ENCODE measurements at places on chromosomes 1 and 21. TPM values are rescaled to one million over a fixed set of nuclear protein-coding genes. Genes with fewer than 3 reads are reported as not detected.

- DNase-seq: no peak
These were observed 29.6 kb downstream of the CXADR start for GRCh38 chr21:17542371-17543011.

DNA sequence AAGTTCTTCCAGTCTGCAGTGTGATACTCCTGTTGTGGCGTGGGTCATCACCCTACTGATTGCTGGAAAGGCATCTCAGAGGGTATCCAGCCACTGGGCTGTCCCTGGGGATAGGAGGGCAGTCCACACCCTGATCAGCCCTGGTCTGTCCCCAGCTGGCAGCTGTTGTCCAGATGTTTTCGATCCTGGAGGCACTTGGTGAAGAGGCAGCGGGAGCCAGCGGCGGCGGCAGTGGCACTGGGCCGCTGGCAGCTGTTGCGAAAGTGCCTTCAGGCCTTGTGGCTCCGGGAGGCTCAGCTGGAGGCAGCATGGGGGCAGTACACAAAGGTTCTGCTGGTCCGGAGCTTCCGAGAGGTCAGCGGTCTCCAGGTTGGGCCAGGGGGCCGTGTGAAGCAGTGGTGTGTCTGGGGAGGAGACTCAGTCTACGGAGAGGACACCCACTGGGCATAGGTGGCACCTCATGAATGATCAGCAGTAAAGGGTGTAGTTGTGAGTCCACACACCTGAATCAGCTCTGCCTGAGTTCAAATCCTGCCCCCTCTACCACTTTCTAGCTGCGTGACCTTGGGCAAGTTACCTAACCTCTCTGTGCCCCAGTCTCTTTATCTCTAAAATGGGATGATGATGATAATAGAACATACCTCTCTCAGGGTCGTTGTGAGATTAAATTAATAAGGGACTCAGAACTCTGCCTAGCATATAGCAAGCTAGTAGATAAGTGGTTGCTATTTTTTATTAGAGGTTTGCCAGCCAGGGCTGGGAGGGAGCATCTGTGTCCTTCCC lies 6.1 kb downstream of the C1orf167 start:
- DNase-seq: peak; percentile 59

- no peak for DNase-seq
These were observed 254.3 kb downstream of the ZNF648 start for GRCh38 chr1:181807251-181807650.

DNA sequence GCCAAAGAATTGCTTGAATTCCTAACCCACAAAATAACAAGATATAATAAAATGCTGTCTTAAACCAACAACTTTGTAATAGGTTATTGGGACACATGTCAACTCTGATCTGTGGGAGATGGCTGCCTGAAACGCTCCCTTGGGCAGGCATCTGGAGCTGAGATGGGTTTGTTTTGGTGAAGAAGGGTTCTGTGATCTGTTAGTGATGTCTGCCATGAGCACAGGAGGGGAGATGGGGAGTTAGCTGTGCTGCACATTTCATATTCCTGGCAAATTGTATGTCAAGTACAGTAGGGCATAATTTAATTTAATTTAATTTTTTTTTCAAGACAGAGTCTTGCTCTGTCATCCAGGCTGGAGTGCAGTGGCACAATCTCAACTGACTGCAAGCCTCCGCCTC lies 34.2 kb upstream of the IFNLR1 start:
- no peak for DNase-seq

- DNase-seq: no peak
These were observed 1.1 kb upstream of the SLC2A5 start for GRCh38 chr1:9070486-9070885.

The MANEAL gene
- 5.6 TPM for total RNA-seq

- DNase-seq: no peak
These were observed 2.6 kb downstream of the IKBKE start for GRCh38 chr1:206472886-206473285.

GRCh38 chr21:45209685-45210284 lies 77.9 kb downstream of the POFUT2 start:
- DNase-seq: no peak

The CCDC27 gene
- total RNA-seq: not detected

DNA sequence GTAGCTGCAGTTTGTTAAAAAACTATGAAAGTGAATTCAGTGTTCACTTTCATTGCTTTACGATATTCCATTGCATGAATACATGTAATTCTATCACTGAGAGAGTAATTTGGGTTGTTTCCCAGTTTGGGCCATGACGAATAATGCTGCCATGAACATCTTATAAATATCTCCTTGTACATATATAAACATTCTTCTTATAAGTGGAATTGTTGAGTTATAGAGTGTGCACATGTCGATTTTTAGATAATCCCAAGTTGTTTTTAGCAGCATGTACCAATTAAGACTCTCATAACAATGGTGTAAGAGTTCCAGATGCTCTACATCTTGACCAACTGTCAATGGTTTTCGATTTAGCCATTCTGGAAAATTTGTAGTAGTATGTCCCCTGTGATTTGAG lies 40.9 kb downstream of the ALG6 start:
- DNase-seq: no peak

DNA sequence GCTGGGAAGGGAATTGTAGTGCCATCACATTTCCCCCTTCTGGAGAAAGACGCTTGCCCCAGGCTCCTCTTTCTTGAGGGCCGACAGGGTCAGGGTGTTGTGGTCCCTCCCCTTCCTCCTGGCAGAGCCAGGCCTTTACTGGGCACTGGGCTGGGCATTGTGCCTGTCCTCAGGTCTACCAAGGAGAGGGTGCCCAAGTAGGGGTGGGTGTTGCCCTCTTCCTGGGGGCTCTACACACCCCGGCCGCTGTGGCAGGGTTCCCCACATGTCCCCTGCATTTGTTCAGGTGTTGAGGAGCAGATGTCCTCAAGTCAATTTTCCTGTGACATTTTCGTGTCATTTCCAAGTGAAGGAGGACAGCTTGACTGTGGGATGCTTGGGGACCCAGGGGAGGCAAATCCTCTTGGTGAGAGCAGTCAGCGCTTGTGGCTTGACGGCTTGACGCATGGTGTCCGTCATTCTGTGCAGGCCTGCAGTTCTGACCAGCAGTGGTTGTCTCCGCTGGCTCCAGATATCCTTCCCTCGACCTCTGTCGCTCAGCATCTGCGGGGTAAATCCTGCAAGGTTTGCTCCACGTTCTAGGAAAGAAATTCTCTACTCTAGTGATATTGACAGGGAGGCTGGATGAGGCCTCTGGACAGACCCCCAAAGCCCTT lies 181.9 kb upstream of the VAMP3 start:
- no peak for DNase-seq

GRCh38 chr1:46193984-46194570 lies 4.2 kb downstream of the POMGNT1 start:
- no peak for DNase-seq

The PLPPR5 gene
- 0.20 TPM for total RNA-seq

GRCh38 chr1:73804935-73805334 lies 393.0 kb downstream of the LRRIQ3 start:
- DNase-seq: no peak

GRCh38 chr1:192311281-192311680 lies 5.5 kb upstream of the RGS21 start:
- DNase-seq: no peak

GRCh38 chr21:46424621-46425020 lies 34.1 kb upstream of the DIP2A start:
- no peak for DNase-seq

- DNase-seq: peak; percentile 66
These were observed 55.3 kb downstream of the CDC7 start for GRCh38 chr1:91555821-91556531.

The NLRP3 gene
- total RNA-seq: 3.1 TPM

- no peak for DNase-seq
These were observed 34.7 kb upstream of the KHDRBS1 start for GRCh38 chr1:31978843-31979400.

DNA sequence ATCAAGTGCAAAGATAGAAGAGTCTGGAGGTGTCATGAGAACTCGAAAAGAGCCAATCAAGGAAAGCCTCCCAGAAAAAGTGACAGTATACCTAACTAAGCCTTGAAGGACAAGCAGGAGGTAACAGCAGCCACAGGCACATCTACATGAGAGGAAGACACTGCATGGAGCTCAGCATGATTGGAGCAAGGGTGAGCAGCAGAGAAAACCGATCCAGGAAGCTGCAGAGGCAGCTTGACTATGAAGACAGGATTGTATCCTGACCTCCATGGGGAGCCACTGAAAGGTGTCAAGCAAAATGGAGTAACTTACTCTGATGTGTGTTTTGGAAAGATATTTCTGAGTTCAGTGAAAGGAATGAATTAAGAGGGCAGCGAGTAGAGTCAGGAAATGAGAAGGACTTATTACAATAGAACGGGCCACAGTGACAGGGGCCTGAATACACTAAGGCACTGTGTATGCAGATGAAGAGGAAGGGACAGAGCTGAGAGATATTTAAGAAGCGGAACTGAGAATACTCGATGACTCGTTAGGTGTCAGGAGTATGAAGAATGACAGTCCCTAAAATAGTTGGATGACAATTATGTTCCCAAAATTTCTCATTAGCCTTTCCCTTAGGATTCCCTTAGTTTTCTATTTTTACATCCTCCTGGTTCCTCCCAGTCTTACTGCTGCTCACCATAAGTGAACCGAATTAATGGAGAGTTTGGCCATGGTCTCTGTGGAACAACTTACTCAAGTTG lies 139.3 kb upstream of the NFIA start:
- DNase-seq: no peak

DNA sequence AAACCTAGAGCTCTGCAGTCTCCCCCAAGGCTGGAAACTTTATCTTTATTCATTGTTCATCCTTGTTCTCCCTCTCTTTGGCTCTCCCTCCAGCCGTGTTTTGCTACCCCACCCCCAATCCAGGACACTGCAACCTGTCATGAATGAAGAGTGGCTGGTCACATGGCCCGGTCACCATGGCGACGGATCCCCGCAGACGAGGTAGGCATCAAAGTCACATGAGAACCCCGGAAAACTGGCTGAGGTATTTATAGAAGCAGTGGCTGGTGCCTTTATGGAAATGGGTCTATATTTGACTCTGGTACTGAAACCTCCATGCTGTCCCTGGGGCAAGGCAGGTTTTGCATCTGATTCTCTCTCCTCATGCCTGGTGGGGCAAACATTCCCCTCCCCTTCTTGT lies 13.4 kb upstream of the SLC6A17 start:
- DNase-seq: no peak

DNA sequence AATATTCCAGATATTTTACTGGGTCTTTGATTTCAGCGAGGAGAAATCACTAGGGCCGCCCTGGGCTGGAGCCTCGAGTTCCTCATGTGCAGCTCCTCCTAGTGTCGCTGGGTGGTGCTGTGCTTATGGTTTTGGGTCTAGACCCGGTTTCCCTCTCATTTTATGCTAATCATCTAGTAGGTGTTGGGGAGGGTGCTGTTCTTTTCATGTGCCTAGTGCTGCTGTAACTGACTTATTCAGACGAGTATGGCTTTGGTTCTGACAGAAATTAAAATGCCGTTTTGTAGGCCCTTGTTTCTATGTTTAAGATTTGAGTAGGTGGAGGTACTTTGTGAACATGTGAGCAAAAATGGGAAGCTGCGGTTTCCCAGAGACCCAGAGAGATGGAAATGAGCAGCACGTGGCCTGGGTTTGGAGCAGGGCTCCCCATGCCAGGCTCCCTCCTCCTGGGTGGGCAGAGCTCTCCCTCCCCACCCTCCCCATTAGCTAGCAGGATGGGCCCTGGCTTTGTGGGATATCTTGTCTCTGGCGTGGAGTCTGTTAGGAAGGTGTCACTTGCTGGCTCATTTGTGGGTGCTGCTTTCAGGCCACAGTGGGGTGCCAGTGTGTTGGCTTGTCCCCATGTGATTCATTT lies 74.0 kb upstream of the GPR88 start:
- peak; percentile 60 for DNase-seq

DNA sequence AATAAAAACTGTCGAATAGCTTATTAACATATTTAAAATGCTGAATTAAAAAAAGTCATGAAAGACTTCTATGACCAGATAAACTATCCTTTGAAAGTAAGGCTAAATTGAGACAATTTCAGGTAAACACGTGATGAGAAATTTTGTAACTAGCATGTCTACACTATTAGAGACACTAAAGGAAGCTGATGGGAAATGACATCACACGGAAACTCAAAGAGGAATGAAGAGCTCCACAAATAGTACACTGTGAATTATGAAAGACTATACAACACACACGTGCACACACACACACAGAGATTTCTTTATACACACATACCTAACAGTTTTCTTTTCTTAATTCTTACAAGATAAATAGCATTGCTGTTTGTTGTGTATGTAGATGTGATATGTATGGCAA lies 70.9 kb upstream of the PLA2G4A start:
- DNase-seq: no peak

DNA sequence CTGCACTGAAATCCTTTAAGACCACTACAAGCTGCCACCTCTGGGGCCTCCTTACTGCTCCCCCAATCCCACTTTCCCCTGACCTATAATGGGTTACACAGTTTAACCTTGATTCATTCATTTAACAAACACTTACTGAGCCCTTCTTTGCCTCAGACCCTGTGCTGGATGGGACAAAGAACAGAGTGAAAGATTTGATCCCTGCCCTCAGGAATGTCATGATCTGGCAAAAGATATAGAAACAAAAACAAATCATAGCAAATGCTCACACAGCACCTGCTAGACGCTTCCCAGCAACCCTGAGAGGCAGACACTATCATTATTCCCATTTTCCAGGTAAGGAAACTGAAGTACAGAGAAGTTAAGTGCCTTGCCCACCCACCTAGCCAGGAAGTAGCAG lies 7.0 kb upstream of the AUNIP start:
- DNase-seq: no peak

GRCh38 chr1:221164951-221165838 lies 286.0 kb downstream of the HLX start:
- DNase-seq: no peak

GRCh38 chr1:163072658-163073057 lies 3.5 kb downstream of the RGS4 start:
- peak; percentile 49 for DNase-seq

The FOXD3 gene
- 0.96 TPM for total RNA-seq

The TEKT2 gene
- 0.20 TPM for total RNA-seq

The AIM2 gene
- total RNA-seq: 15.5 TPM

The B3GALT6 gene
- total RNA-seq: 13.9 TPM

DNA sequence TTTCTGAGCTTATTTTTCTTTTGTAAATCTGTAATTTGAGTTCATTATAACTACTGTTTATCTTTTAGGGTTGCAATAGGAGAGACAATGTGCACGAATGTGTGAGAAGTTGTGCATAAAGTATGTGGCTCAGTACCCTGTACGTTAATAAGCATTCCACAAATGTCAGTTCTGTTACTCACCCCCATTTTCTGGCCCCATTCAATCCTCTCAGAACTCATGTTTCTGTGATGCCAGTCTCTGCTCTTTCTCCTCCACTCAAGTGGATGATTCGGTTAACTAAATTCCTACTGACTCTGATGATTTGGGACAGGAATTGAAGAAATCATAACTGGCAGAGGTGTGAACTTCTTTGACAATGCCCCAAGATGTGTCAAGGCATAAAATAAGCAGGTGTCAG lies 10.2 kb upstream of the DMRTB1 start:
- peak; percentile 63 for DNase-seq

- no peak for DNase-seq
These were observed 135.4 kb upstream of the DUSP10 start for GRCh38 chr1:221877311-221877710.

Data from RPMI7951 (cell line).